ENCODE measurements at places on chromosomes 1 and 21.
A peak's percentile ranks its signal among the peaks of the same experiment; 100 is the strongest.

- ATAC-seq: peak; percentile 77
Measured at GRCh38 chr1:9128520-9129265, at the start of gene GPR157. TSS of gene GPR157 (minus strand) at chr1:9129102. CDS start at chr1:9129027, 75 bp downstream.

GRCh38 chr1:93707956-93708355 lies 26.3 kb upstream of the BCAR3 start:
- ATAC-seq: peak; percentile 95

- no peak for ATAC-seq
Measured at GRCh38 chr1:171983584-171983983, 142.3 kb downstream of the DNM3 start.

DNA sequence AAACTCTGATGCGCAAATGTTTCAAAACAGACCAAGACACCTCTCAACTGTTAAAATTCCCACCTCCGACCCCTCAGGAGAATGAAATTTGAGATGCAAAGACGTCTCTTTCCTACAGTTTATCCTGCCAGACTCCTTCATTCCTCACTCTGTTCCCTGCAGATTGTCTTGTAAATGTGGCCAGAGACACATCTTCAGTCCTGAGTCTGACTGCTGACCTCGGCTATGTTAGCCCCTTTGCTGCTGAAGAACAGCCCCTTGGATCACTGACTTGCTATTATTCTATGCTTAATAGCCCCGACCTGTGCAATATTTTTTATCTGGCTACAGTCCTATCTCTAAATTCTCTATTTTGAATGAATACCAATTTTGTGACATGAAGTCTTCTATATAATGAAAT lies 16.6 kb upstream of the ESRRG start:
- no peak for ATAC-seq

- ATAC-seq: peak; percentile 84
Measured at GRCh38 chr21:14675774-14676530, 129.8 kb upstream of the SAMSN1 start.

DNA sequence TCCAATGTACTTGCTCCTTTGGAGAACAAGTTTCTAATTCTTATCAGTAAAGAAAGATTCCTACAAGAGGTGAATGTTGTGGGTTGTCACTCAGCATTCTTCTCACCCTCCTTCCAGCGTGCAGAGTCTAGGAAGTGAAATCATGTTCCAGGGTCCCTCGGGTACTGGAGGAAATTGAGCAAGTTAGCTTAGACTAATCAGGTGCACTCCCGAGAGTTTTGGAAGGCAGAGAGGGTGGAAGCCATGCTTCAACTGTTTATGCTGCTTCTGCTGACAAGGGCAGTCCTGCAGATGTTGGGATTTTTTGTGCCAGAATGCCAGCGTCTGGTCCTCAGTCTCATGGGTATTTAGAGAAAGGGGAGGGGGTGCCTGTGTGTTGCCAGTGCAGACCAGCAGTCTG lies 5.3 kb upstream of the C1orf115 start:
- no peak for ATAC-seq

DNA sequence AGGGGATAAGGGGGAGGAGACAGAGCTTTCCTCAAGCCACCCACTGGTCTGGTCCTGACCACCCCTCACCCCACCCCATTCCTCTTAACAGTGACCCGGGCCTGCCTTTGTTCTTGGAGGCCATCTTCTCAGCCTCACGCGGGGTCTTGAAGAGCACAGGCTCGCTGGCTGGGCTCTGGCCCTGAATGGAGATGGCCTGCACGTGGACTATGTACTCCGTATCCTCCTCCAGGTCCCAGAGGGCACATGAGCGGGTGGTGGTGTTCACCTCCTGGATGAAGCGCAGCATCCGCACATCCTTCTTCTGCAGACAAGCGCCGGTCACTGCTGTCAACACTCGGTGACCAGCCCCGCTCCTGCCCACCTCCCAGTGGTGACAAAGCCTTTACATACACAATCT lies 2.6 kb downstream of the FNDC5 start:
- no peak for ATAC-seq

GRCh38 chr1:211217392-211217791 lies 41.8 kb upstream of the RCOR3 start:
- no peak for ATAC-seq

DNA sequence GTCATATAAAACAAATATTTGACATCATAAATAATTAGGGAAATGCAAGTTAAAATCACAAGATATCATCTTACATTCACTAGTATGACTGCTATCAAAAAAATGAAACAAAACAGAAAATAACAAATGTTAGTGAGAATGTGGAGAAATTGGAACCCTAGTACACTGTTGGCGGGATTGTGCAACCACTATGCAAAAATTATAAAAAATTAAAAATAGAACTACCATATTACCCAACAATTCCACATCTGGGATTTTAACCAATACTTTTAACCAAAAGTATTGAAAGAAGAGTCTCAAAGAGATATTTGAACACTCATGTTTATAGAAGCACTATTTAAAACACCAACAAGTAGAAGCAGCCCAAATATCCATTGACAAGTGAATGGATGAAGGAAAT lies 797.2 kb upstream of the ADAMTS5 start:
- ATAC-seq: no peak

DNA sequence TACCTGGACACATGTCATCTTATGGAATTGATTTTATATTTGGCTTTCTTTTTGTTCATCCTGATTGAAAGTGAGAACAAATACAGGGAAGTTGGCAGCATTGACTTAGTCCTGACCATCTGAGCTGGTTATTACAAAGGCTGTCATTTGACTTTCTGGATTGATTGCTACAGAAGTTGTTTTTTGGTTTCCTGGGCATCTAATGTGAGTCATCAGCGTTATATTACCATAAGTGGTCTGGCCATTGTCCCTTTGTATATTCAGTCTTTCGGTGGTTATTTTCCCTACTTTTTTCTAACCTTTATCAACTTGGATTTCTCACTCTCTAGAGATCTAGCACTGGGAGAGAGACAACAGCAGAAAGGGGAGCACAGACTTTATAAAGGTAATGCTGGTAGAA lies 1646.5 kb downstream of the MRPL39 start:
- no peak for ATAC-seq

DNA sequence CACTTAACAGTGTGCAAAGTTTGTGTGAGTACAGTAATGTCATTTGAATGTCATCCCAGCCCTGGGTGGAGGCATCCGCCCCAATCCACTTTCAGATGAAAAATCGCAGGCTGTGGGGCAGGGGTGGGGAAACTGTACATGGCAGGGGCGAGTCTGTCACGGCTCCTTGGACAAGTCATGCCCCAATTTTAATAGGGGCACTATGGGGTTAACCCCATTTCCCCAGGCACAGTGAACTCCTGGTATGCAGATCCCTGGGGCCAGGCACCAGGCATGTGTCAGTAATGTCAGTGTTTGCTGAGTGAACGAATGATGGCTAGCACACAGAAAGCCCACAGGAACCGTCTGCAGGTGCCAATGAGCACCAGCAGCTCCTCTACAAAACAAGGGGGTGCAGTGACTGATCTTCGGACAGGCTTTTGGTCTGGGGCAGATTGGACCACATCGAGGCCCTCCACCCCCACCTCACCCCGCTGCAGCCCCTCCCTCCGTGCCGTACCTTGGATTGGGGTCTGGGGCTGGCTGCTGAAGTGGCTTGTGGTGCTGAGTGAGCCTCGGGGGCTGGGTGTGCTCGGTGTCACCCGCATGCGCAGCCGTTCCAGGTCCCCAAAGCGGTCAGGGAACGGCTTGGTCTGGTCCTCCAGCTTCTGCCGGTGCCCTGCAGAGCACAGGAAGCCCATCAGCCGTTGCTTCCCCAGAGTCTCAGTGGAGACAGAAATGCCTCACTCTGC lies 23.2 kb downstream of the RUNX3 start:
- ATAC-seq: no peak

- peak; percentile 7 for ATAC-seq
Measured at GRCh38 chr1:226736001-226736907, 2.8 kb downstream of the ITPKB start.

- ATAC-seq: no peak
Measured at GRCh38 chr1:118983558-118984041, 4.5 kb downstream of the TBX15 start.

GRCh38 chr1:95095833-95096217 lies 21.3 kb upstream of the TLCD4 start:
- ATAC-seq: no peak

GRCh38 chr1:166133276-166133841 lies 33.4 kb downstream of the FAM78B start:
- no peak for ATAC-seq

GRCh38 chr1:11138952-11139351 lies 39.3 kb upstream of the EXOSC10 start:
- no peak for ATAC-seq

GRCh38 chr1:109765896-109766615 lies 2.3 kb upstream of the EPS8L3 start:
- no peak for ATAC-seq

DNA sequence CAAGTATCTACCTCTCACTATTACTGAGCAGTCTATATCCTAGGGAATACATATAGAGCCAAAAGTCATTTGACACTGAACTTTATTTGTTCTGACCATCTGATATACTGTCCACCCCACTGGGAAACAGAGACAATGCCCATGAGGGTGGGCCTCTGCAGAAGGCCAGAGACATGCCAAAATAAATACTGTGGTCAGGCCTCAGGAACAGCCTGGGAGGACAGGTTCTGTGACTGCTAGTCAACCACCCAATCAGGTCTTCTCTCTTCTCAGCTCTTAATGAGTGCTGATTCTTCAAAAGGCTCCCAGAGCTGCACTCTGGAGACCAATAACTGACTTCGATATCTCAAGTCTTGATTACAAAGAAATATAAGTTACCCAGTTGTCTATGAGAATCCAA lies 5.5 kb upstream of the ANKRD35 start:
- no peak for ATAC-seq

GRCh38 chr1:238153253-238153652 lies 262.5 kb upstream of the ZP4 start:
- no peak for ATAC-seq

DNA sequence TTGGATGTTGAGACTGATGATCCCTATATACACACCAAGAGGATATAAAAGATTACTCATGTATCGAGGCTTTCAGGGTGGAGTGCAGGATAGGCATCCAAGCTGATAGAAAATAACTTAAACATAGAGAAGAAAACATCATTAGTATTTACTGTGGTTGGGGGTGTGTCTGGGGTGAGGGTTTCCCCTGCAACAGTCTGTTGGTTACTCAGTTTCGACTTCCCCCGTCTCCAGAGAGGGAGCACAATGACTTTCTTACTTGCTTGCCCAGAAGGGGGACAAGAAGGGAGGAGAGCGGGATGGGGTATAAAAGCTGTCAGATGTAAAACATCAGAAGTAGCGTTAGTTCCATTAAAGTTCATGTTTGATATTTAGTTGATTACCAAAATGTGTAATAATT lies 717.4 kb upstream of the ZP4 start:
- no peak for ATAC-seq

- ATAC-seq: no peak
Measured at GRCh38 chr21:15353546-15353945, 288.7 kb upstream of the NRIP1 start.

- peak; percentile 77 for ATAC-seq
Measured at GRCh38 chr1:181134543-181135436, 46.3 kb downstream of the IER5 start.

DNA sequence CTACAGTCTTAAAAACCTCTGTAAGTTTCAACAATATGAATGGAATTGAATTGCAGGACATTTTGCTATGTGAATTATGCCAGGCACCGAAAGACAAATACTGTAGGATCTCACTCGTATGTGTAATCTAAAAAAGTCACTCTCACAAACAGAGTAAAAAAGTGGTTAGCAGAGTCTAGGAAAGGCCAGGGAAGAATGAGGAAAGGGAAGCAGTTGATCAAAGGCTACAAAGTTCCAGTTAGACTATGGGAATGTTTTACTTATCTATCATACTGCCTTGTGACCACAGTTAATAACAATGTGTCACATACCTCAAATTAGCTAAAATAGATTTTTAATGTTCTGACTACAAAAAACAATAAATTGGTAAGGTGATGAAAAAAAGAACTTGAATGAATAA lies 565.4 kb upstream of the BRINP3 start:
- ATAC-seq: no peak

DNA sequence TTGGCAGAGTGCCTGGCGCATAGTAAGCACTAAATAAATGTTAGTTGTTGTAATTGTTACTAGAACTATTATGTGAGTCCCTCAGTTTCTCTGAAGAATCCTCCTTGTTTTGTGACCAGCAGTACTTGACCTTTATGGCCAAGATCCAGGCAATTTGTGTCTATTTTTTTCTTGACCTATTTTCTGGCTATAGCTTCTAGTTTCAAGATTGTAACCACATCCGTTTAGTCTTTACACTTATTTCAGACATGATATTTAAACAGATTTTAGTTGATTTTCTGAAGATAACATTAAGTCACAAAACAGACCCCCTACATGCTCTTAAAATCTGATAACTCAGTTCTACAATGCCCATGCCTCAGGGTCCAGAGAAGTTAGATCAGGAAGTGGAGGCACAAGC lies 50.3 kb downstream of the CDC7 start:
- ATAC-seq: no peak

DNA sequence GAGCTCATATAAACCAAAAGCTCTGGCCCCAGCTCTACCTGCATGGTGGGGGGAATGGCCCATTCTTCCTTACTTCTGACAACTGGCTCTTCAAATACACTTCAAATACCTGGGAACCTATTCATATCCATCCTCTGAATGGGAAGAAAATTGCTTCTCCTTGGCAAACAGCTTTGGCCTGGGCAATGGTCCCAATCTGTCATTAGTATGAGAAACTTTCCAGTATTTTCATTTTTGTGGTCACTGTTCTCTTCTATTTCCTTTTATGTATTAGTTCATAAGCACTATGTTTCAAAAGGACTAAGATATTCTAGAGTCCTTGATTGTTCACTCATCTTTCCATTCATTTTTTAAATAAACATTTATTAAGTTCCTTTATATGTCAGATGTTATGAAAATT lies 5.2 kb upstream of the HSD3B2 start:
- no peak for ATAC-seq

- ATAC-seq: no peak
Measured at GRCh38 chr1:155871390-155871789, 12.0 kb downstream of the SYT11 start.

DNA sequence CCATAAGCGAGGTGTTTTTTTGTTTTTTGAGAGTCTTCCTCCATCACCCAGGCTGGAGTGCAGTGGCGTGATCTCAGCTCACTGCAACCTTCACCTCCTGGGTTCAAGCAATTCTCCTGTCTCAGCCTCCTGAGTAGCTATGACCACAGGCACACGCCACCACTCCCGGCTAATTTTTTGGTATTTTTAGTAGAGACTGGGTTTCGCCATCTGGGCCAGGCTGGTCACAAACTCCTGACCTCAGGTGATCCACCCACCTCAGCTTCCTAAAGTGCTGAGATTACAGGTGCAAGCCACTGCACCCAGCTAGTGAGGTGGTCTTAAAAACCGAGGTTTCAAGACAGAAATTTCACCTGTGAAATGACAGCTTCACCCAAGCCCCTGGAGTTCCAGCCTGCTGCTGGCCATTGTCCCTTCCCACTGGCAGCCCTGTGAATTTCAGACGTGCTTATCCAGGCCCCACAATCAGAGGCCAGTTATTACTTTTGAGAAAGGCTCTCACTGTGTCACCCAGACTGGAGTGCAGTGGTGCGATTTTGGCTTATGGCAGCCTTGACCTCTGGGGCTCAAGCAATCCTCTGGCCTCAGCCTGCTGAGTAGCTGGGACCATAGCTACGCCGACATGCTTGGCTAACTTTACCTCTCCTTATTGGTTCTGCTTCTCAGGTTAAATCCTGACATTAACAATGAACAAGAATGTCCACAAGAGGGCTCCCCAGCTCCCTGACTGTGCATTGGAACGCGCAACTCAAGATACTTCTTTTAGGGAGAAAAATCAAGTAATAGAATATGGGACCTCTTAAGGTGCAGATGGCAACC lies 19.4 kb downstream of the ENO1 start:
- peak; percentile 28 for ATAC-seq

- ATAC-seq: peak; percentile 25
Measured at GRCh38 chr1:24966121-24966723, 36.1 kb upstream of the RUNX3 start.

GRCh38 chr21:38775733-38776132 lies 30.0 kb upstream of the ETS2 start:
- no peak for ATAC-seq

Data from activated T-helper 17 cell treated with anti-CD3 and anti-CD28 coated beads, Interleukin-2, amount 50 U/mL, for 72 hours (primary cell).